Stimulated activated CD4-positive, alpha-beta T cell treated with anti-CD3 and anti-CD28 coated beads, TNF-alpha, amount 100 ng/mL, for 1 hour (primary cell): ENCODE measurements at places on chromosomes 4 and X.

- no peak for DNase-seq
These were observed 591.4 kb upstream of the PCDH10 start for GRCh38 chr4:132557660-132558059.

GRCh38 chr4:29908276-29908675 lies 811.9 kb upstream of the PCDH7 start:
- DNase-seq: no peak

- no peak for DNase-seq
These were observed 175.5 kb upstream of the GPRIN3 start for GRCh38 chr4:89482926-89483595.

DNA sequence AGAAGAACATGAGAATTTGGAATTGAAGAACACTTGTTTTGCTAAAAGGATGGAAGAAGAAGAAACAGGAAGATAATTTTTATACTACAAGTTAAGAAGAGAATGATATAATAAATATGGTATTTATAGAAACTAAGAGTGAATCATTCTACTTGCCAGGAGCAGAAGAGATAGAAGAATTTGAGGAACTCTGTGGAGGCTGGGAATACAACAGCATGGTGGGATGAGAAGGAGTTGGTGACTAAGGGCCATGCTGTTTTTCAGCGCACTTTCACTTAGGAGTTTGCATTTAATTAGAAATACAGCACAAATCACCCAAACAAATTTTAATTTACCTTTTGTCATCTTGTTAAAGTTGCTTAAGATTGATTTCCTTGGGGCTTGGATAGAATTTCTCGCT lies 20.5 kb downstream of the HADH start:
- no peak for DNase-seq

DNA sequence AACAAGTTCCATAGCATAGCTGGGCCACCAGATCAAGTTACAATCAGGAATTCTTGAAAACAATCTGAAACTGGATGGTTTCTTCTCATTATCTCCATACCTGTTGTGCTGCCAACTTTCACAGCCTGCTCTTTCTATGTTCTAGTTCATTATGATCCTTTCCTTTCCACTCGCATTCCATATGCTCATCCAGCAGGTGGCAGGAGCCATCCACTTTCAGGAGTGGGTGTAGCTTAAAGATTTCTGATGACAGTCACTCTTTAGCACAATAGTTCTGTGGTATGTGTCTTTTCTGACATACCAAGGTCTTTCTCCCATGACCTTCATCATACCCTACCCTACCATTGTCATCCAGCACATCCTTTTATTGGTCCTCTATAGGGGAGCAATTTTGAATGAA lies 46.4 kb downstream of the PAGE2 start:
- DNase-seq: no peak

DNA sequence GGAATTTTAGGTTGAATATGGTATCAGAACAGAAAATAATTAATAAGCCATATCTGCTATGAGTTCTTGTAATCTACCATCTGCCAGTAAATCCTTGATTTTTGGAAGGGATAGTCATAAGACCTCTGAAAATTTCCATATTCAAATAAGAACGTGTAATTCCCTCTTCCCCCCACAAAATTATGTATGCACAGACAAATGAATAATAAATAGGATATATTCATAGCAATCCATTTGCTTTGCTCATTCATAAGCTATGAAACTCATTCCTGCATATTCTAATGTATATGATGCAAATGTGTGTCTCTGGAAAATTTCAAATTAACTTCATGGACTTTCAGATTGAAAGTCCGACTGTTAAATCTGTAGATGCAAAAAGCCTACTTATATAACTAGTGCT lies 833.1 kb upstream of the GRID2 start:
- DNase-seq: no peak

GRCh38 chrX:155956099-155956498 lies 41.4 kb upstream of the IL9R start:
- DNase-seq: no peak

- DNase-seq: no peak
These were observed 27.6 kb upstream of the CFAP299 start for GRCh38 chr4:80307774-80308465.
